Activated T-helper 1 cell treated with anti-CD3 and anti-CD28 coated beads, Interleukin-12 subunit alpha, Interleukin-12 subunit beta, Interleukin-2, Interleukin-4 antibody, amounts not matched to agents 30 ng/mL and 10 ng/mL and 1 ng/mL, durations not matched to agents 14 hours and 24 hours and 36 hours (primary cell): ENCODE measurements at places on chromosomes 7 and 10. TPM values are rescaled to one million over a fixed set of nuclear protein-coding genes. Genes with fewer than 3 reads are reported as not detected.

The EPO gene
- not detected in 2 replicates for total RNA-seq

The VSTM2A gene
- not detected in 2 replicates for total RNA-seq

The CLDN3 gene
- total RNA-seq, result not detected in 2 replicates

The FAM237B gene
- total RNA-seq, result not detected in 2 replicates

The TLL2 gene
- 0.07 TPM in 1 of 2 replicates, not detected in the other for total RNA-seq

The NODAL gene
- not detected in 2 replicates for total RNA-seq

The NEUROD6 gene
- not detected in 2 replicates for total RNA-seq

The ADAM12 gene
- not detected in 2 replicates for total RNA-seq

The SFTPA1 gene
- not detected in 2 replicates for total RNA-seq

The HTR5A gene
- not detected in 2 replicates for total RNA-seq

The PLAC9 gene
- total RNA-seq, result not detected in 2 replicates

The GRM8 gene
- total RNA-seq, result not detected in 2 replicates

The PYROXD2 gene
- 2.8 and 2.9 TPM in 2 replicates for total RNA-seq

The OPN1SW gene
- not detected in 2 replicates for total RNA-seq

The TPST1 gene
- total RNA-seq, result 1.6 and 1.8 TPM in 2 replicates

The RASSF4 gene
- total RNA-seq, result 1.3 and 2.5 TPM in 2 replicates

The PPP1R17 gene
- not detected in 2 replicates for total RNA-seq

The PTPN20 gene
- total RNA-seq, result 0.21 TPM in 1 of 2 replicates, not detected in the other

The CRYGN gene
- 0.22 TPM in 1 of 2 replicates, not detected in the other for total RNA-seq

The SEM1 gene
- total RNA-seq, result 41.2 and 42.8 TPM in 2 replicates

The CYP3A4 gene
- total RNA-seq, result not detected in 2 replicates

The CFAP43 gene
- total RNA-seq, result not detected in 2 replicates

The SRRM3 gene
- total RNA-seq, result not detected in 2 replicates

The MYOF gene
- total RNA-seq, result 13.4 and 13.7 TPM in 2 replicates

The PON3 gene
- not detected in 2 replicates for total RNA-seq

The ITPRID1 gene
- not detected in 2 replicates for total RNA-seq

The PRF1 gene
- 100 and 103 TPM in 2 replicates for total RNA-seq

The IL6 gene
- total RNA-seq, result 0.32 and 0.54 TPM in 2 replicates

The CYP3A7 gene
- not detected in 2 replicates for total RNA-seq

The TCAF2 gene
- total RNA-seq, result 22.9 and 23.5 TPM in 2 replicates

The NUTM2E gene
- 0.29 TPM in 1 of 2 replicates, not detected in the other for total RNA-seq

The RHOBTB1 gene
- not detected in 2 replicates for total RNA-seq
